ENCODE measurements at places on chromosomes 6 and 20. TPM values are rescaled to one million over a fixed set of nuclear protein-coding genes. Genes with fewer than 3 reads are reported as not detected.

GPX5 gene
- not detected for polyA plus RNA-seq

DNA sequence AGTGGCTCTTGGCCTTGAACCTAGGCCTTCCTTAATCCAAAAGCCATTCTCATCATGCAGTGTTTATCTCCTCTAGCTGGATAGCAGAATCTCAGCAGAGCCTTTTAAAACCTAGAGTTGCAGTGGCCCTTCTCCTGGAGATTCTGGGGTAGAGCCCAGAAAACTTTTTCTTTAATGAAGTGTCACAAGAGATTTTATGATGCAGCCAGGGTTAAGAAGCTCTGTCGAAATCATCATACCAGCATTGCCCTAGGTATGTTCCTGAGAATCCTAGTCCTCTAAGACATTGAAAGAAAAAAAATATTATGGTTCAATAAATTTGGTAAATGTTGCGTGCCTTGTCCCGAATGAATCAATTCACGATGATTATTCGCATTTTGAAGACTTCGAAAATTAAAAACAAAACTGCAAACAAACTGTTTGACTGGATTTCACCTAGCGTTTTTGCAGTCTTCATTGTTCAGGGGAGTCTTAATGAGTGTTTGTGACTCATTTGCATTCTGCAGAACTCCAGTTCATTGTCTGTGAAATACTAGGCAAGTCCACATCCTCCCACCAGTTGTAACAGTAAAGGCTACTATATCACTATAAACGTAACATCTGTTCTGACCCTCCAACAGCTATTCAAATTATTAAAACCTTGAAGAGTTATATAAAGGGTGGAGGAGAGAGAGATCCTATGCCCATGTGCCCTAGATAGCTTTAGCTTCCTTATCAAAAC lies 198.6 kb downstream of the UST start:
- no peak for DNase-seq

TMC2 gene
- 0.45 TPM for polyA plus RNA-seq

DNA sequence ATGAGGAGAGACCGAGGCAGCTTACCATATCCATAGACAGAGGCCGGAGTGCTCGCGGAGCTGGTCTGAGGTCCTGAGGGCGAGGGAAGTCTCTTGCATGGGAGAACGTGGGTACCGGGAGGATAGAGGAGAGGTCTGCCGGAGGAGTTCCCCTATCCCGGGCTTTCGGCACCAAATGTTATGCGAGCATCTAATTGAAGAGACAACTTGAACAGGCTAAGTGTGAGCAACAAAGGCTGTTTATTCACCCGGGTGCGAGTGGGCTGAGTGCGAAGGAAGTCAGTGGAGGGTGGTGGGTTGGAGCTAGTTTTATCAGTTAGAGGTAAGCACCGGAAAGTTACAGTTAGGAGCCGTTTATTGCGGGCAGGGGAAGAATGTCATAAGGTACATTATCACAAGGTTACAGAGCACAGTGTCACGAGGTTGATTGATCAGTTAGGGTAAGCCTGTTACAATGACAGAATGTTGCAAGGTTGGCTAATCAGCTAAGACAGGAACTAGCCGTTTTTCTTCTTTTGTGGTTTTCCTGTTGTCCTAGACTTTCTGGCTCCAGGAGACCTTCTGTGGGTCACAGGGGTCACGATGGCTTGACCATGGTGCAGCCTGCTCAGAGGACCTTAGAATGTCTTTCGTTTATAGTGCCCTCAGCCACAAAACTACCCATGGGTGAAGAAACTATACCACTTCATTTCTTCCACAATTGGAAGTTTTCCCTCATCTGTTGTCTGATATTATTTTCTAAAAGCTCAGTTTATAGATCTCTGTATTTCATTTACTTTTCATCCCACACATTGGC lies 746.0 kb upstream of the ADGRB3 start:
- DNase-seq: no peak

DNA sequence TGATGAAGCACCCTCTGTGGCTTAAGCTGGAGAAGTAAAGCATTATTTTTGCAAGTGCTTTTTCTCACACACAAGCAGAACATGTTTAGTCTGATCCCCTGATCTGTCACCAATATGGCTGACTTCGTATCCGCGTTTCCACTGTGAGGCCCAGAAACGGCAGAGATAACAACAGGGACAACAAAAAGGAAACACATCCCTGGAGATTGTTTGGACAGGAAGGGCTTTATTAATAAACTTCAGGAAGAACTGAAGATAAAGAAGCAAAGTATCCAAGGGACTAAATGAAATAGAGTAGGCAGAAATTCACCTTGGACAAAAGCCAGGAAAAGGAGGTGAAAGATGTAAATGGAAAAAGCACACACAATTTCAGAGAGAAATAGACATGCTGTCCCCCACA lies 49.2 kb downstream of the RARS2 start:
- DNase-seq: peak; percentile 9

- DNase-seq: no peak
Observed at GRCh38 chr6:152054441-152054840, 247.0 kb downstream of the ESR1 start.

DNA sequence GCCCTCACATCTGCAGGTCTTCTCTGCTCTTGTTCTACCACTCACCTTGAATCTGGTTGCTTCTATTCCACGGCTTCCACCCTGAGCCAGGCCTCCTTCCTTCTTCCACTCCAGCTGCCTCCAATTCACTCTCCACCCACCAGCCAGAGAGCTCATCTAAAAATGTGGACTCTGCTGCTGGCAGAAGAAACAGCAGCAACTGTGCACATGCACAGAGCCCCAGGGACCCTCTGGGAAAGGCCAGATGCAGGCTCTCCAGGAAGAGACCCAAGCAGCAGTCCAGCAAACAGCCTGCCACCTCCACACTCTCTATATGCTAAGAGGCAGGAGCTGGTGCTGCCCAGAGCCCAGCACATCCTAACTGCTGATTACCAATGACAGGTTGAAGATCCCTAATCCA lies 162.6 kb upstream of the TOP1 start:
- DNase-seq: no peak

DNA sequence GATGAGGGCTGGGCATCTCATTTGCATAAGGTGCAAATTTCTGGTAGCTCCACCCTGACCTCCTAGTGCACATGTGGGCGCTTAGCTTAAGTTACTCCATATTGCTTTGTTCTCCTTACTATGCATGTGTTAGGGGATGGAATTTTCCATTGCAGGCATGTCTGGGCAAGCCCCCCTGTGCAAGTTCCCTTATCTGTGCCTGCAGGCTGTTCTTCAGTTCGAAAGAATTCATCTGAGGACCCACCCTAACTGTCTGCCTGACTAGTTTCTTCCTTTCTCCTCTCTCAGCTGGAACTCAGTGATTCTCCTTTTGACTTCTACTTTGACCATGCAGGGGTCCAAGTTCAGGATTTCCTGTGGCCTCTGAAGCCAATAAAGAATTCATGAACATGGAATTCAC lies 30.2 kb downstream of the CCDC170 start:
- no peak for DNase-seq

DNA sequence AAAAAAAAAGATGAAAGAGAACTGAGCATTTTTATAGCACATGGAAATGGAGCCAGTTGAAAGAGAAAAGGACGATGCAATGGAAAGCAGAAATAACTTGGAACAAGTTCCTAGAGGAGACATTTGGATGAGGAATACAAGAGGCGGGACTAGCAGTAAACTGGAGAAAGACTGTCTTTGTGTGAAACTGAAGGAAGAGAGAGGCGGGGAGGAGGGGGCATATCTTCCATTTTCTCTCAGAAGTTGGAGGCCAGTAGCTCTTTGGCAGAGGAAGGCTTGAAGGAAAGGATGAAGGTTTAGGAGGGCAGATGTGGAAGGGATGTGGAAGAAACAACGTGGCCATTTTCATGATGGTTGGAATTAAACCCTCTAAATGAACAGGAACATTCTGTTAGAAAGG lies 33.0 kb upstream of the ADGRF1 start:
- no peak for DNase-seq

- DNase-seq: no peak
Observed at GRCh38 chr20:57082357-57082945, 184.0 kb downstream of the BMP7 start.

ISM1 gene
- 0.81 TPM for polyA plus RNA-seq

VGLL2 gene
- polyA plus RNA-seq: 0.25 TPM

GRCh38 chr6:12301018-12301417 lies 10.9 kb downstream of the EDN1 start:
- DNase-seq: no peak

- DNase-seq: no peak
Observed at GRCh38 chr6:79586548-79586947, 44.6 kb upstream of the SH3BGRL2 start.

CNBD2 gene
- 5.5 TPM for polyA plus RNA-seq

DNA sequence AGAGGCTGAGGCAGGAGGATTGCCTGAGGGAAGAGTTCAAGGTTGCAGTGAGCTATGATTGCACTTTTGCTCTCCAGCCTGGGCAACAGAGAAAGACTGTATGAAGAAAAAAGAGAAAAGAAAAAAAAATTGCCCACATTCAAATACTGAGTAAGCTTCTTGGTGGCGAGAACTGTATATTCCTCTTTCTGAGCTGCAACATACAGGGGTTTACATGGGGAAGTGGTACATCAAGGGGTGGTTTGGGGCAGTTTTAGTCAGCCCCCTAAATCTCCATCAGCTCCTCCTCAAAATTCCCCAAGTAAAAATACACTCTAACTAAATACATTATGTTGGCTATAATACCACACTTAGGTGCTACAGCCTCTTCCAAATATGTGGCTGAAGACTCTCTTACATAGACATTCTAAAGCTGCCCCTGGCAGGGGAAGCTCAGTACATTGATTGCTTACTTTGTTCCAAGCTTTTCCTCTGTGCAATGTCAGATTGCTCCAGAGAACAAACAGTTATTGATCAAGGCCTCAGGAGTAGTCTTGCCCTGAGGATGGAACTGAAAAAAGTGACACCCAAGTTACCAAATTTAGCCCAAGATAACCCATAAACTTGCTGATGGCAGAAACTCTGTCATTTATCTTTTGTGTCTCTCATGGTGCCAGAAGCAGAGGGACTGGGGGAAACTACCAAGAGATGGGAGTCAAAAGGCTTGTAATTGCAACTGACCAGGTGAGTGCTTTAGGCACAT lies 107.4 kb upstream of the RIPOR2 start:
- no peak for DNase-seq

DNA sequence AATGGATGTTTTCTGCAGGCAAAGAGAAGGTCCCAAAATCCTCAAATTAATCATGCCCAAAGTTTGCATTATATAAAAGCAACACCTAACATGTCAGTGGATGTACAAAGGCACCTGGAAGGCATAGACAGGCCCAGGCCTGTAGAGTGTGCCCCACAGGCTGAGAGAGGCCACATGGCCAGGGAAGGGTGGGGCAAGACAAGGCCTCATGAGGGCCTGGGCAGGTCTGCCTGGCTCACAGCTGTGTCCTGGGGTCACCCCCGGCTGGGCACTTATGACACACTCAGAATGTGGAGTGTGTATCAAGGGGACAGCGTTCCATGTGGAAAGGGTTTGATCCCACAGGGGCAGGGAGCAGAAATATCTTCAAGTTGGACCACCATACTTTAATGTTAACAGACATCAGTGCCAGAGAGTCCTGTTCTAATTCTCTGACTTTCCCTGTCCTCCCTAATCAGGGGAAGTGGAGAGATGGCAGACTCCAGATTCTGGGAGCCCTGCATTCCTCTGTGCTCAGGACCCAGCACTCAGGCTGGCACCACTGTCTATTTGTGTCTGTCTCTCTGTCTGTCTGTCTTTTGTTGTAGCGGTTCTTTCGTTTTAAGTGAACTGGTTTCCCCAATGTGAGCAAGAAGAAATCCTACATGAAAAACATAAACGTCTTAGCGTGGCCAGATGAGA lies 178.3 kb upstream of the FOXA2 start:
- no peak for DNase-seq

RAD21L1 gene
- not detected for polyA plus RNA-seq

DNA sequence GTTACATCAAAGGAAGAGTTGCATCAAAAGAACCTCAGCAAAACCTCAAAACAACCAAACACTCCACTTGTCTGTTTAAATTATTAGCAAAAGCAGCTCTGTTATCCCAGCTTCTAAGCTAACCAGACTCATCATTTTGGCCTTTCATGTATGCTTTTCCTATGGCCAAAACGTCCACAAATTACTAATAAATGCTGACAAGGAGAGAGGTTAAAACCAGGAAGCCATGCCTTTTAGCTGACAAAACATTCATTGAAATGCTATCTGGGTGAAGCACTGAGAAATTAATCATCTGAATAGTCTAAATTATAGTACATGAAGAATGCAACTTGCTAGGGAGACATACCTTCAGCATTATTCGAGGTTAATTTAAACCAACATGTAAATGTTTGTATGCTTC lies 80.6 kb downstream of the LAMA2 start:
- no peak for DNase-seq

DNA sequence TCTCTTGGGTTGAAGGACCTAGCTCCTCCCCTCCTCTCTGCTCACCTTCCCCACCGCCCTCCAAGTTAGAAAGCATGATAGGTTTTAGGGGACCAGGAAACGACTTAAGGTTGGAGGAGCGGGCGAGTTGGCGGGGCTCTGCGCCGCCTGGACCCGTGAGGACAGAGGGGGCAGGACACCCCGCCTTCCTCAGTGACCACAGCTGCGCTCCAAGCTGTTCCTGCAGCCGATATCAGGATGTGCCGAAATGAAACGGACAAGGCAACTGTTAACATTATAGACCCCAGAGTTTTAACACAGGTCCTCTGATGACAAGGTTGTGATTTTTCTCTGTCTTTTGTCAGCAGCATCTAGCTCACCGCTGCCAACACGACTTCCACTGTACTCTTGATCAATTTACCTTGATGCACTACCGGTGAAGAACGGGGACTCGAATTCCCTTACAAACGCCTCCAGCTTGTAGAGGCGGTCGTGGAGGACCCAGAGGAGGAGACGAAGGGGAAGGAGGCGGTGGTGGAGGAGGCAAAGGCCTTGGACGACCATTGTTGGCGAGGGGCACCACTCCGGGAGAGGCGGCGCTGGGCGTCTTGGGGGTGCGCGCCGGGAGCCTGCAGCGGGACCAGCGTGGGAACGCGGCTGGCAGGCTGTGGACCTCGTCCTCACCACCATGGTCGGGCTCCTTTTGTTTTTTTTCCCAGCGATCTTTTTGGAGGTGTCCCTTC lies at the start of gene GRM1:
Gene GRM1, plus strand, starts transcription at position 212 of the 722 bp plus-strand sequence. Its CDS starts 456 bp downstream, at position 668.
- no peak for DNase-seq

DNA sequence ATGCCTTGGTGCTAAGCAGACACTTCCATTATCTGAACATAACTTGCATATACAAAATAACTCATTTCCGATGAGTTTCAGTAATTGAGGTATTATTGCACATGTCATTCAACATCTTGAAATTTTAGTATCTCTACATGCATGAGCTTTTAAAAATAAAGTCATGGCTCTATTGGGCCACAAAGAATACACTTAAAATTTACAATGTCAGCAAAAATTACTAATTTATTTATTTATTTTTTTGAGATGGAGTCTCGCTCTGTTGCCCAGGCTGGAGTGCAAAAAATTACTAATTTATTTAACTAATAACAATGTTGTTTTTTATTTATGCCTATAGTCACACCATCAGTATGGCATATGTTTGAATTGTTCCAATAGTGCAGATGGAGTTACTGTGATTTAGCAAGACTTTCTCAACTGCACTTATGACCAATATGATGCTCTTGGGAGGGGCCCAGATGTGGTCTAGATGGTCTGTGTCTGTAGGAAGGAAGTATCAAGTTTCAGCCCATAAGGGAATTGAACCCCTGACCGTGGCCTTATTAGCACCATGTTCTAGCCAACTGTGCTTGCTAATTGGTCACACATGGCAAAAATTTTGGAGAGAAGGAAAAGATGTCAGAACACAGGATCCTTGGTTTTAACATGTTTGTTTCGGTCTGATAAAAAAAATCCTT lies 370.7 kb upstream of the TSHZ2 start:
- no peak for DNase-seq

- peak; percentile 70 for DNase-seq
Observed at GRCh38 chr6:5294392-5295211, 33.3 kb downstream of the FARS2 start.

CGA gene
- 0.04 TPM for polyA plus RNA-seq

Measured in large intestine (tissue), 12 donors.